Natural killer cell treated with Interleukin-12 subunit alpha and Interleukin-12 subunit beta and Interleukin-15 and Interleukin-18, amount 100 ng/mL, for 72 hours (primary cell): ENCODE measurements at places on chromosomes 13 and 19. TPM values are rescaled to one million over a fixed set of nuclear protein-coding genes. Genes with fewer than 3 reads are reported as not detected.
A peak's percentile ranks its signal among the peaks of the same experiment; 100 is the strongest.

Gene MAST1
- 0.31 TPM for total RNA-seq

Gene STAP2
- 7.3 TPM for total RNA-seq

Gene SYNGR4
- total RNA-seq = 0.45 TPM

Gene CKM
- total RNA-seq = not detected

Gene CACNA1A
- total RNA-seq = 0.26 TPM

Gene SLC8A2
- total RNA-seq = not detected

Gene ATP8A2
- total RNA-seq = 0.10 TPM

Gene APOC4
- total RNA-seq = not detected

DNA sequence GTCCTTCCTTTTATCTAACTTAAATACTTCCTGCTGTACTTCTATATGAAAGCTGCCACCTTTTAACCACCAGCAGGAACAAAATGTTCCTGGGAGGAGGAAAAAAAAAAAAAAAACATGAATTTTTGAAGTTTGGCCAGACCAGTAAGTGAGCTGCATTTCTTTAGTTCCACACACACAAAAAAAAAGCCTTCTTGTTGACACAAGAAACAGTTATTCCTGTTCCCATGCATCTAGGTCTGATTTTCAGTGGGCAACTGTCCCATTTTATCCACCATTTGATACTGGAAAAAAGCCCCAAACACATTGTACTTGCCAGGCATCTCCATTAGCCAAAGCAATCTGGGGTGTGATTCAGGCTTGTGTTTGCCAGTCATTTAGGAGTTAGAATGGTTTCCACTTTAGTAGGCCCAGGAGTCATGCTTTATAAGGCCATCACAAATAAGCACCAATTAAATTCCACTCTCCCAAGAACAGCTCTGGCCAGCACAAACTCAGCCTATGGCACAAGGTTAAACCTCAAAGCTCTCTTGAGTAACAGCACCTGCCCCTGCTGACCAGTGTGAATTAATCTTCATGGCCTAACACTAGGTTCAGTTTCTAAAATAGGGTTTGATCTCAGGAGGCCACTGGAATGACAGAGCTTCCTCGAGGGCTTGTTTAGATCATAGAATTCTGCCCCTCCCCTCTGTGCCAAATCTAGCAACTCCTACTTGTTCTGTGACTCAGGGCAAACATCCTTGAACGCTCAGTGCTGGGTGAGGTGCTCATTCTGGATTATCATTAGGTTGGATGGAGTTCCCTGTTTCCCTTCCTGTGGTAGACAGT, 67.1 kb downstream of the NUFIP1 start:
- no peak overlapping the region for H3K27ac ChIP-seq
- H3K36me3 ChIP-seq = no peaks in the 10 kb centered on the region
- H3K4me3 ChIP-seq = no peak overlapping the region
- H3K4me1 ChIP-seq = no peaks in the 10 kb centered on the region
- DNase-seq = no peak

DNA sequence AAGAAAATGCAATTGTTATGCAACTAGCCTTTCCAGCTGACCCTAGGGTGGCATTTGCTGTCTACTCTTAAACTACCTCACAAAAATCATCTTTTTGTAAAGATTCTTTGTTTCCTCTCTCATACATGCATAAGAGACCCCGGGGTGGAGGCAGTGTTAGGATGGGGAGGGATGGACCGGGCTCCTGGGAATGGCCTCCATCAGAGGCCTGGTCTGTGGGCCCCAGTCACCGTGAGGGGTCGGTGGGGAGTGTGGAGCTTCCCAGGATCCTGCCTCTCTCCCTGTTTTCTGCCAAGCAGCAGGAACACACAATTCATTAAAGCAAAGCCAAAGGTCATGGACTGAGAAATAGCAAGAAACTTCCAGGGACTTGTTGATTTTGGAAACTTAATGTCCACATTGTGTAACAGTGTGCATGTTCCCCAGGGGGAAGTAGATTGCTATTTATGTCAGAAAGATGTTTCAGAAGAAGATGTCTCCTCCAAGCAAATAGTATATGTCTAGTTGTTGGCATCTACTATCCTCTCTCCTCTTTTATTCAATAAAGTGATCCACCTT, 241.4 kb downstream of the ENOX1 start:
- no peaks in the 10 kb centered on the region for H3K27me3 ChIP-seq
- H3K4me1 ChIP-seq = no peaks in the 10 kb centered on the region
- H3K4me3 ChIP-seq = no peak overlapping the region

DNA sequence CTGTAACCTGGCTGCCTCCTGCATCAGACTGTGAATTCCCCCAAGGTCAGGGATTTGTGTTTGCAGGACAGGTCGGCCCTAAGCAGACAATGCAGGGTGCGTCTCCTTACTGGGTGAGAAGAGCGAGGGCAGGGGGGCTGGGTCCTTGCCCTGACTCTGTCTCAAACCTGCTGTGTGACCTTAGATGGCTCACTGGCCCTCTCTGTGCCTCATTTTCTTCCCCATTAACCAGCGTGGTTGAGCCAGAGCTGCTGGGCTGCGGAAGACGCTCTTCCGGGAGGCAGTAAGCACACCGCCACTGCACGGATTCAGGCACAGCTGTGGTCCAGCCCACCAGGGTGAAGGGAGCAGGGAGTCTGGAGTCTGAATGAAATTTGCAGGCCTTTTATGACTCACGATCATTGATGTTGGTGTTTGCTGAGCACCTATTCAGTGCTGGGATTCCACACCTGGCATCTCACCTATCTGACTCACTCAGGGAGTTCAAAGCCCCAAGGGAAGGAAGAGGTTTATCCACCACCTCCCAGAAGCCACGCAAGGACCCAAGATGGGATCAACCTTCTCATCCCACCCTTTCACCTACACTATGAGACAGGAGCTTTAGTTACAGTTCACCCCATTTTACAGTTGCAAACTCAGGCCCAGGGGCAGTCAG, 2.5 kb downstream of the AKT1S1 start:
- H3K4me3 ChIP-seq = no peak overlapping the region
- no peaks in the 10 kb centered on the region for H3K36me3 ChIP-seq
- peaks cover 33% of the 10 kb centered on the region for H3K4me1 ChIP-seq
- no peaks in the 10 kb centered on the region for H3K27me3 ChIP-seq
- no peak overlapping the region for H3K27ac ChIP-seq

DNA sequence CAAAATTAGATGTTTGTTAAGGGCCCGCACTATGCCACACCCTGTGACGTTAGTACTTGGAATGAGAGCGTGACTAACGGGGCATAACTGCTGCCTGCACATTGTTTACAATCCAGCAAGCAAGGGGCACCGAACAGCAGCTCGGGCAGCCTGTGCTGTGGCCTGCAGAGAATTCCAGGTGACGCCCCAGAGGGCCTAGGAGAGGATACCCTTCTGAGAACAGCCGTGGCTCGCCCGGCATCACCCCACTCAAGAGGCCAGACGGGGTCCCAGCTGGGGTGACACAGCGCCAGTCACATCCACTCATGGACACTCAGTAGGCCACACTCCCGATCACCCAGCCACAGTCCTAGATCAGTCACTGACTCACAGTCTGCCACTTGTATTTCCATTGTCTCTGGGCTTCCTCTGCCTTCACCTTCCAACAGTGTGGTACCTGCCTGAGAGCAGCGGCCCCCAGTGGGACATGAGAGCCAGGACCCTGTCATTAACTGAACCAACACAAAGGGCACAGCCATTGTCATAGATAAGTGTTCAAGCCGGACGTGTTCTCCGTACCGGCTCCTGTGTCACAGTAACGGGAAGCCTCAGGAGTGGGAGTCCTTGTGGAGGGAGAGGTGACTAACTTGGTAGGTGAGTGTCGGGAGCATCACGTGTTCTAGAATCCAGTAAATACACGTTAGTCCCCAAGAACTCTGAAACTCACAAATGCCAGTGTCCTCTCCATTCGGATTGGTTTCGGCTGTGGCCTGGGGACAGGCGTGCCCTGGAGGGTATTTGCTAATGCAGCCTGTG, 7.5 kb downstream of the ZNF331 start:
- peaks cover 2% of the 10 kb centered on the region for H3K4me1 ChIP-seq
- H3K27ac ChIP-seq = no peak overlapping the region
- H3K4me3 ChIP-seq = no peak overlapping the region
- H3K27me3 ChIP-seq = no peaks in the 10 kb centered on the region
- peaks cover 9% of the 10 kb centered on the region for H3K36me3 ChIP-seq

GRCh38 chr19:49616945-49617344, 23.0 kb downstream of the RRAS start:
- peaks cover 20% of the 10 kb centered on the region for H3K4me1 ChIP-seq
- H3K4me3 ChIP-seq = no peak overlapping the region
- H3K27me3 ChIP-seq = no peaks in the 10 kb centered on the region
- H3K27ac ChIP-seq = no peak overlapping the region
- H3K36me3 ChIP-seq = peaks cover 4% of the 10 kb centered on the region

DNA sequence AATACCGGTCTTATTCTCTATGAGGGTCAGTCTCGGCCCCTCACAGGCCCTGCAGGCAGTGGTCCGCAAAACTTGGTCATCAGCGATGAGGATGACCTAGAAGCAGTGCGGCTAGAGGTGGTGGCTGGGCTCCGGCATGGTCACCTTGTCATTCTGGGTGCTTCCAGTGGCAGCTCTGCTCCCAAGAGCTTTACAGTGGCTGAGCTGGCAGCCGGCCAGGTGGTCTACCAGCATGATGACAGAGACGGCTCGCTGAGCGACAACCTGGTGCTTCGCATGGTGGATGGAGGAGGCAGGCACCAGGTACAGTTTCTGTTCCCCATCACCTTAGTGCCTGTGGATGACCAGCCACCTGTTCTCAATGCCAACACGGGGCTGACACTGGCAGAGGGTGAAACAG, 1.8 kb downstream of the FREM2 start:
- H3K27ac ChIP-seq = no peak overlapping the region
- H3K27me3 ChIP-seq = peaks cover 10% of the 10 kb centered on the region
- no peaks in the 10 kb centered on the region for H3K4me1 ChIP-seq

DNA sequence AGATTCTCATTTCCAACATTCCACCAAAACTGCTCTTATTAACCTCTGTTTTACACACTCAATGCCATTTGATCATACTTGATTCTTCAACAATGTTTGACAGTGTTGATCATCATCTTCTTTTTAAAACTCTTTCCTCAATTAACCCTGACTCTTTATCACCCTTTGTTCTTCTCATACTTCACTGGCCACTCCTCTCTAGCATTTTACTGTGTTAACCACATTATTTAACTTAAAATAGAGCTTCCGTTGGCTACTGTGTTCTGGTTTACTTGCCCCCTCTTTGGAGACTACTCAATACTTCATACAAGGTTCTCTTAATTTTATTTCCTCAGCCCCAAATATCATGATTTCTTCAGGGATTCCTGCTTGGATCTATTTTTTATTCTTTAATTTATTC, 121.1 kb upstream of the SPRY2 start:
- H3K27me3 ChIP-seq = no peaks in the 10 kb centered on the region
- no peak for DNase-seq
- no peak overlapping the region for H3K27ac ChIP-seq
- peaks cover 2% of the 10 kb centered on the region for H3K4me1 ChIP-seq
- peaks cover 5% of the 10 kb centered on the region for H3K36me3 ChIP-seq

- H3K27ac ChIP-seq = no peak overlapping the region
- no peak for DNase-seq
- no peaks in the 10 kb centered on the region for H3K27me3 ChIP-seq
- H3K4me3 ChIP-seq = no peak overlapping the region
- H3K4me1 ChIP-seq = no peaks in the 10 kb centered on the region
Observed at GRCh38 chr13:72125561-72125960, 258.6 kb upstream of the DACH1 start.

GRCh38 chr13:24124789-24125476, 35.6 kb upstream of the SPATA13 start:
- peaks cover 2% of the 10 kb centered on the region for H3K4me1 ChIP-seq
- H3K4me3 ChIP-seq = peak overlapping the region; percentile 21
- H3K36me3 ChIP-seq = no peaks in the 10 kb centered on the region
- peaks cover 13% of the 10 kb centered on the region for H3K27me3 ChIP-seq
- H3K27ac ChIP-seq = no peak overlapping the region

- no peak for DNase-seq
- H3K4me3 ChIP-seq = peak overlapping the region; percentile 96
- H3K27me3 ChIP-seq = peaks cover 4% of the 10 kb centered on the region
- H3K36me3 ChIP-seq = peaks cover 6% of the 10 kb centered on the region
- peak overlapping the region; percentile 100 for H3K27ac ChIP-seq
Observed at GRCh38 chr19:5789886-5790558, 941 bp downstream of the DUS3L start.

- peak overlapping the region; percentile 65 for H3K27ac ChIP-seq
- peak overlapping the region; percentile 26 for H3K4me3 ChIP-seq
- H3K36me3 ChIP-seq = no peaks in the 10 kb centered on the region
- no peak for DNase-seq
- no peaks in the 10 kb centered on the region for H3K27me3 ChIP-seq
Observed at GRCh38 chr19:52741951-52742485, 7.2 kb upstream of the ZNF611 start.

DNA sequence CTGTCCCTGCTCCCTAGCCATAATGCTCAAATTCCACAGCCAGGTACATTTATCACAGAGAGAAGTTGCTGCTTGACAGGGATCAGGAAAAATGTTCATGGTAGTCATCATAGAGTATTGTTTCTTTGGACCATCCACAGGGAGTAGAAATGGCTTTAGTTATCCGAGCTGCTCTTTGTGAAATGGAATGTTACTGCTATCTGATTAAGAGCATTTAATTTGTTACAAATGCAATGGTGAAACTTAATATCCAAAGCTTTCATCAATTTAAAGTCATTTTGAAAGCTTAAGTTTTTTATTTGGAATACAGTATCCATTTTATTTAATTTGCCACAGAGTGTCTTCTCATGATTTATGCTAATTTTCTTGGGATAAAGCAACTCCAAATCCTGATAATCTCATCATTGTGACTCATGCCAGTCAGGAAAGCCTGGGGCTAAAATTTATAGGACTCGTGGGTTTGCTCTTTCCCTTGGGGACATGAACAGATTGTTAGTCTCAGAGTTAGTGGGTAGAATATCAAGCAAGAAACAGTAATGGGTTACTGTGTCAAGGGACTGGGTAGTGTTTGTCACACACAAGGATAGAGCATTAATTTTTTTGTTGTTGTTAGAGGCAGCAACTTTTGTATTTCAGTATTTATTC, 59.8 kb downstream of the SCEL start:
- no peak overlapping the region for H3K4me3 ChIP-seq
- no peaks in the 10 kb centered on the region for H3K36me3 ChIP-seq
- H3K27ac ChIP-seq = no peak overlapping the region
- DNase-seq = no peak
- H3K27me3 ChIP-seq = peaks cover 23% of the 10 kb centered on the region
- H3K4me1 ChIP-seq = no peaks in the 10 kb centered on the region

DNA sequence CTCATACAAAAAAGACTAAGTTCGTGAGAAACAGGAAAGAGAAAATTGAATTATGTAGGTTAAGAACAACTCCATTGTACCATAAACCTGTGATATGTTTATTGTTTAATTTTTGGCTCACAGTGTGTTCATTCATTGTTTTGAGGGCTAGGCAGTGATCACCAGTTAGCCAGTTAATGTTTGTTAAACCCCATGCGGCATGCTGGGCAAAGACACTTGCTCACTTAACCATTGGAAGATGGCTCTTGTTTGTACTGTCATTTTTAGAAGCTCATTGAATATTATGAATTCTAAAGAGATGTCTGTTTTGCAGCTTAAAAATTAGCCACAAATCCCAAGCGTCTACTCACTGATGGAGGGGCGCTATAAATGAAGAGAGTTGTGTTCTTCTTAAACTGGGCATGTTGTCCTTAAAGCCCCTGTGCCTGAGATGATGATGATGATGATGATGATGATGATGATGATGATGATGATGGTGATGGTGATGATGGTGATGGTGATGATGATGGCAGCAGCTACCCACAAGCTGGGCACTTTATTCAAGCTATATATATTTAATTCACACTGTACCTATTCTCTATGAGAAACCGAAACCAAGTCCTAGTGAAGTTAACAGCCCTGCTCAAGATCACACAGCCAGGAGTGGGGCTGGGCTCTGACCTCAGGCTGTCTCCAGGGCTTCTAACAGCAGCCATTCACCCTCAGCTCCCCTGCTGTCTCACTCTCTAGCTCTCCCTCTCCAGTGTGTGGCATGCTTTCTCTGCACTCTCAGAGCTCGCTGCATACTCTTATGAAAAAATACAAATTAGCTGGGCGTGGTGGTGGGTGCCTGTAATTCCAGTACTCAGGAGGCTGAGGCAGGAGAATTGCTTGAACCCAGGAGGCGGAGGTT, 169.1 kb downstream of the SHISA2 start:
- no peaks in the 10 kb centered on the region for H3K36me3 ChIP-seq
- no peak overlapping the region for H3K4me3 ChIP-seq
- no peak for DNase-seq
- H3K27me3 ChIP-seq = no peaks in the 10 kb centered on the region
